ENCODE measurements at places on chromosomes 5 and 9.

DNA sequence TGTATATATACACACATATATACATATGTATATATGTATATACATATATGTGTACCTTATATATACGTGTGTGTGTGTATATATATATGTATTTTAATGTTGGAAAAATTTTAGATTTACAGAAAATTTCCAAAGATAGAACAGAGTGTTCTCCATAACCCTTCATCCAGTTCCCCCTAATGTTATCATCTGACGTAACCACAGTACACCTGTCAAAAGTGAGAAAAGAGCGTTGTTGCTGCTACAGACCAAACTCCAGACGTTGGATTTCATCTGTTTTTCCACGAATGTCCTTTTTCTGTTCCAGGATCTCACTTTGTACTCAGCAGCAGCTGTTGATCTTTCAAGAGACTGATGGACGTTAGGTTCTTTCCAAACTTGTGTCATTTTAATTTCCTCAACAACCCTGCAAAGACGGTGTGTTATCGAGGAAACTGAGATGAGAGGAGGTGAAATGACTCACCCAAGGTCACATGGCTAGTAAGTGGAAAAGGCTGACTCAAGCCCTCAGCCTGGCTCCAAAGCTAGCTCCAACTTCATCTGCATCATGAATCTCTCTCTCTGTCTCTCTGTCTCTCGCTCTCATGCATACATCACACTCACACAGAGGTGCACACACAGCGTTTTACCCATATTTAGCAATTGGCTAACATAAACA, 17.0 kb upstream of the NTNG2 start:
- DNase-seq: no peak

DNA sequence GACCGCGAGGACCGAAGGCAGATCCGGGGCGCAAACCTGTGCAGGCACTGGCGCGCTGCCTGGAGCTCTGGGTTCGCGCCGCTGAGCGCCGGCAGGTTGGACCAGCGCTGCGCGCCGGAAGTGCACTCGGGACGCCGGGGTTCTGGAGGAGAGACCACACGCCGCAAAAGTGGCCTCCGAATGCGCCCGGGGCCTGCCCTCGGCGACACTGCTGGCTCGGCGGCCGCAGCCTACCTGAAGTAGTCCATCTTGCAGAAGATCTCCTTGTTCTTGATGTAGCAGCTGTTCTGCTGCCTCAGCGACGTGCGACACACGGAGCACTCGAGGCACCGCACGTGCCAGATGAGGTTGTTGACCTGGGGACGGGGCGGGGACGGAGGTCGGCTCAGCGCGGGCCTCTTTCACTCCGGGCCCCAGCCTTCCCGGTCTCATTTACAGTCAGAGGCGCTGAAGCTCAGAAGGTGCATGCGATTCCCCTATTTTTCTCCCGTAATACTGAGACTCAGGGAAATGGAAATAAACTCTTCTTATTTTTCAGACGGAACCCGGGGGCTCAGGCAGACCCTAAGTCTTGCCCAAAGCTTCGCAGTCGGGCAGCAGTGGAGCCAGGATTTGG, 2.5 kb downstream of the LHX6 start:
- DNase-seq: no peak

DNA sequence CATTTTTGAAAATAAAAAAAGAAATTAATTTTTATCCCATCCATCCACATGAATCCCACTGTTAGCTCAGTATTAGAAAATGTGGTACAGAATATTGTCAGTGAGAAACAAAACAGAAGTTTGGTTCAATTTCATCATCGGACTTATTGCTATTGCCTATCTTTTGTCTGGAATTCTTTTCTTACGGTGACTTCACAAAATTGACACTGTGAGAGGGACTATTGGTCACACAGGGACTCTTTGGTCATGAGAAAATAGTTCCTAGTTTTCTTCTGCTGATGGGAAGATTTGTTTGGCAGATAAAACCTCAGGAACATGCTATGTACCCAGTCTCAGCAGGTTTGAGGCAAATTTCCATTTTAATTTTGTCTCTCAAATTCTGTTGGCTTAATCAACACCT, 186.2 kb upstream of the ELL2 start:
- DNase-seq: no peak

- no peak for DNase-seq
Measured at GRCh38 chr5:53080271-53080670, 29.3 kb downstream of the MOCS2 start.

GRCh38 chr5:6692906-6693305, 20.3 kb upstream of the TENT4A start:
- no peak for DNase-seq

DNA sequence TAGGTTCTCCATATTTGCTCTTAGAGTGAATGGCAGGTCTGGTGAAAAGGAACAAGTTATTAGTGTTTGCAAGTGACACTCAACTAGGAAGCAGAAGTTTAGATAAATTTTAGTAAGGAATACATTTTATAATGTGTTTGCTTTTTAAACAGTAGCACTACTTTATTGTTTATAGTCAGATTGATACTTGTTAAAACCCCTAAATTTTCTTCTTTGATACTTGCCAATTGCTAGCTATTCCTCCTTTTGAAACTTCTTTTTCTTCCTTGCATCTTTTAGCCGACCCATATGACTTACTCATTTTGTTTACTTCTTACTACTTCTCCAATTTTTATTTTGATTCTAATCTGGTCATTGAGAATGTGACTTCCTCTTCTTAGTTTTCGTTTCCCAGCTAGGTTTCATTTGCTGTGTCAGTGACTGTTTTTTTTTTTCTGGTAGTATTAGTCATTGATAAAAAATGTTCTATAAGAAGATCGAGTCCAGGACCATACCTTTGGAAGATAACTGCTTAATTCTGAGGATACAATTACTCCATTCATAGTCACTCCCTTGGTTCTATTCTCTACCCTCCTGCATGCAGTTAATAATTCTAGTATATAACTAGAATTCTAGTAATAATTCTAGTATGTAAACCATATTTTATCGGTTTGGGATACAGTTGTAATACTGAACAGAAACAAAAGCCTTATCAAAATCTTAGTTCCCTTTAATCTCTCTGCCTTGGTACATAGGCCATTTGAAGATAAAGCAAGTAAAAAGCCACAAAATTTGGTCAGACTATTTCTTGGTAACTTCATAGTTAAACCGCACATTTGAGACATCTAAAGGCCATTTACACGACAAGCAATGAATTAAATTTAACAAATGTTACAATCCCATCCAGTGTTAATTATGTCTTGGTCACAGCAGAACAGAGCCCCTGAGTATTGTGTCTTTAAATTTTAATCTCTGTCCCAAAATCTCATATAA, 2.8 kb upstream of the RICTOR start:
- DNase-seq: no peak

- DNase-seq: no peak
Measured at GRCh38 chr5:149071756-149072155, 8.9 kb upstream of the SH3TC2 start.

DNA sequence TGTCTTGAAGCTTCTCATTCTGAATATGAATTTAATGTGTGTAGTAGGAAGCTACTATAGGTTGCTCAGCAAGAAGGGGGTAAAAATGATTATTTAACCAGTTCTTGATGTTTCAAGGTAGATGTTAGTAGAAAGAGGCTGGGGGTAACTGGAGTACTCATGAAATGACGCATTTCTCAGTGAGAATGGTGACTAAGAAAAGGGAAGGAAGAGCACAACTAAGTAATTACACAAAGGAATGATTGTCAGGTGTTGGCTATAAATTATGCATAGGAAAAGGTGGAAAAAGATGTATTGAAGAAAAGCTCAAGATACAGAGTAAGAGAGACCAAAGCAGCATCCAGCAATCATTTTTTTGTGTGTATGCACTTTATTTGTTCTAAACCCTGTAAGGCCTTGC, 1.4 kb upstream of the PSIP1 start:
- no peak for DNase-seq

DNA sequence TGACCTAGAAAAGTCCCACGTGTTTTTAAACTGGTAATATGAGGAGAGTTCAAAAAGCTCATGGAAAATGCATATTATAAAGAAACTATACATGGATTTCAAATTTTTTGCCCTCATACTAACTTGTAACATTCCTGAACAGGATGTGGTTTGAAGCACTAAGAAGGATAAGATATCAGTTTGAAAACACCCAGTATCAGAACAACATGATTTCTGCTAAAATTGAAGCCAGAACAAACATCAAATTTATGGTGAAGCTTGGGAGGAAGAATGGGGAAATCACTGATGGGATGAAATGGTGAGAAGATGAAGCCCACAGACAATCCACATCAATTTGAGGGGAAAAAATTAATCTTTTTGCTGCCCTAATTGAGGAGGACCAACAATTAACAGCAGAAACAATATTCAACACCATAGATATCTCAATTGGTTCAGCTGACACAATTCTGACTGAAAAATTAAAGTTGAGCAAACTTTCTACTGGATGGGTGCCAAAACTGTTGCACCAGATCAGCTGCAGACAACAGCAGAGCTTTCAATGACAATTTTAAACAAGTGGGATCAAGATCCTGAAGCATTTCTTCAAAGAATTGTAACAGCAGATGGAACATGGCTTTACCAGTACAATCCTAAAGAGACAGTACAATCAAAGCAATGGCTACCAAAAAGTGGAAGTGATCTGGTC, 113.2 kb upstream of the SNX2 start:
- no peak for DNase-seq

DNA sequence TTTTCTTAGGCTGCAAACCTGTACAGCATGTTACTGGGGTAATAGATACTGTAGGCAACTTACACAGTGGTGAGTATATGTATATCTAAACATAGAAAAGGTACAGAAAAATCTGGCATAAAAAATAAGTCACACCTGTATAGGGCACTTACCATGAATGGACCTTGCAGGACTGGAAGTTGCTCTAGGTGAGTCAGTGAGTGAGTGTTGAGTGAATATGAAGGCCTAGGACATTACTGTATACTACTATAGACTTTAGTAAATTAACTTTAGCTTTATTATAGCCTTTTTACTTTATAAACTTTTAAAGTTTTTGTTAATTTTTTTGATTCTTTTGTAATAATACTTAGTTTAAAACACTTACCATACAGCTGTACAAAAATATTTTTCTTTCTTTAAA, 51.3 kb downstream of the DENND4C start:
- no peak for DNase-seq

DNA sequence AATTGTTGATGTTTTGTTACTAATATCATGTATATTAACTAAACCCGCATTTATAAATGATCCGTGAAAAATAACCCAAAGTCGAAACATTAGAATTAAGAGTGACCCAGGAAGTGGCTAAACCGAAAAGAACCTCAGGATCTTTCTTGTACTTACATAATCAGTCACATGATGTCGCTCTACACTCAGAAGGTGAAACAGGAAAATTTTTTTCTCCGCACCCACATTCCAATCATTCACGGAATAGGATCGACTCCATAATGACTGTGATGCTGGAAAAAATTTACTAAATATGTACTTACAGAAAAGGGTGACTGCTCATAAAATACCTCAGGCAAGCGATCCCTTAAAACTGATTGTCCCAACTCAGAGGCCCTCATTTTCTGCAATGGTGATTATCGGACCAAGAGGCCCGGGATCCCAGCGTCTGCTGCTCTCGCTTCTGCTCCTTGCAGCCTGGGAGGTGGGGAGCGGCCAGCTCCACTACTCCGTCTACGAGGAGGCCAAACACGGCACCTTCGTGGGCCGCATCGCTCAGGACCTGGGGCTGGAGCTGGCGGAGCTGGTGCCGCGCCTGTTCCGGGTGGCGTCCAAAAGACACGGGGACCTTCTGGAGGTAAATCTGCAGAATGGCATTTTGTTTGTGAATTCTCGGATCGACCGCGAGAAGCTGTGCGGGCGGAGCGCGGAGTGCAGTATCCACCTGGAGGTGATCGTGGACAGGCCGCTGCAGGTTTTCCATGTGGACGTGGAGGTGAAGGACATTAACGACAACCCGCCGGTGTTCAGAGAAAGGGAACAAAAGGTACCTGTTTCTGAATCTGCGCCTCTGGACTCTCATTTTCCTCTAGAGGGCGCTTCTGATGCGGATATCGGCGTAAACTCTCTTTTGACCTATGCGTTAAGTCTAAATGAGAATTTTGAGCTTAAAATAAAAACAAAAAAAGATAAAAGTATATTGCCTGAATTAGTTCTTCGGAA, at the start of gene PCDHA12:
Gene PCDHA12, plus strand, starts transcription at position 224 of the 981 bp plus-strand sequence. Its CDS starts 165 bp downstream, at position 389.
- no peak for DNase-seq

DNA sequence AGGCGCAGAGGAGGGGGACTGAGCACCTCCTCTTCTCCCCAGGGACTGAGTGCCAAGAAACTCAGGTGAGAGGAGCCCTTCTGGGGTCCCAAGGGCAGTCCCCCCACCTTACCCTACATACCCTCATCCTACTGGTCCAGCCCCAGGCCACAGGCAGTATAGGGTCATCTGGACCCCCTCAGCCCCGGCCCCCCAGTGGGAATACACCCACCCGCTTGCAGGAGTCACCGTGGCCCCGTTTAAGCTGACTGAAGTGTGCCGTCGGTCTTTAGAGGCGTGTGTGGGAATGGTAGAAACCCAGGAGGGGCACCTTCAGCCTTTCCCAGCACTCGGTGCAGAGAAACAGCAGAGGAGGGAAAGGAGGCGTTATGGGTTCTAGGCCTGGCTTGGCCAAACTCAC, 30.8 kb downstream of the COL15A1 start:
- DNase-seq: no peak

DNA sequence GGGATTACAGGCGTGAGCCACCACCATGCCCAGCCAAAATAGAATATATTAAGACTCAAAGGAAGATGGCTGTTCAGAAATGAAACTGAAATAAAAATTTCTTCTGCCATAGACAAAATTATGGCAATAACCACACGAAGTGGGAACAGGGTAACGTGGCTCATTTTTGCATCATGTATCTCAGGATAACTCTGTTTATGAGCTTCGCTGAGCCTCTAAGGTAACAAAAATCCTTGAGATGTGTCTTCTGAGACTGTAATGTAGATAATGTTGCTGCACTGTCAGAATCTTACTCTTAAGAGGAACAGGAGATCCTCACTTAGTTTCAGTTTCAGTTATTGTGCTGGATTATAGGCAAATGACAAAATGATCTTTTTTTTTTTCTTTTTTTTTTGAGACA, 153.8 kb downstream of the GOLPH3 start:
- DNase-seq: no peak

- DNase-seq: no peak
Measured at GRCh38 chr9:84230355-84231145, 110.0 kb downstream of the SLC28A3 start.

DNA sequence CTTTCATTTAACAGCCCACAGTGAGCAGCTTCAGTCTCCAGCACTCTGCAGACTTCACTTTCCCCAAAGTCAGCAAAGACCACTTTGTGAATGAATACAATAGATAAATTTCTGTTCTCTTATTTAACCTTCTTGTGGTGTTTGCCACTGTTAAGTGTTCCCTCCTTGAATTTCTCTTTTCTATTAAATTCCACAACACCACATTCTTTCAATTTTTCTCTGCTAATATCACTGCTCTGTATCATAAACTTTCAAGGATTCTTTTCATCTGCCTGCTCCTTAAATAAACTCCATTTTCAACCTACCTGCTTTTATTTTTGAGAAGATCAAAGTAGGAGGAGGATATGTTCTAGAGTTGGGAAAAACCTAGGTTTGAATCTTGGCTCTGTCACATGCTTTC, 739.5 kb upstream of the GRAMD2B start:
- DNase-seq: no peak

DNA sequence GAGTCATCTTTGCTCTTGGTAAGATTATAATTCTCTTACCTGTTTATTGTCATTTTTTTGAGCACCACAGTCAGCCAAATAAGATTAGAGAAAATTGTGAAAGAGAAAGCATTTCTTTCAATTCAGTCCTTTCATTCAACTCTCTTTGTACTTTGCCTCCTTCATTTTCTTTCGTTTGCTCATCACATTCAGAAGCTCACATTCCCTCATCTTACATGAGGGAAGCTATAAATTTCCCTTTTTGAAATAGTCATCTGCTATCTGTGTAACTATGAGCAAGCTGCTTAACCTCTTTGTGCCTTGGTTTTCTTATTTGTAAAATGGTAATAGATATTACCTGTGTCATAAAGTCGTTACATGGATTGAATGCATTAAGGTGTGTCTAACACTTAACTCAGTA, 41.4 kb downstream of the PAM start:
- DNase-seq: no peak

All from activated T-cell treated with anti-CD3 and anti-CD28 coated beads for 48 hours (primary cell).